ENCODE measurements at places on chromosomes 7 and 10.

DNA sequence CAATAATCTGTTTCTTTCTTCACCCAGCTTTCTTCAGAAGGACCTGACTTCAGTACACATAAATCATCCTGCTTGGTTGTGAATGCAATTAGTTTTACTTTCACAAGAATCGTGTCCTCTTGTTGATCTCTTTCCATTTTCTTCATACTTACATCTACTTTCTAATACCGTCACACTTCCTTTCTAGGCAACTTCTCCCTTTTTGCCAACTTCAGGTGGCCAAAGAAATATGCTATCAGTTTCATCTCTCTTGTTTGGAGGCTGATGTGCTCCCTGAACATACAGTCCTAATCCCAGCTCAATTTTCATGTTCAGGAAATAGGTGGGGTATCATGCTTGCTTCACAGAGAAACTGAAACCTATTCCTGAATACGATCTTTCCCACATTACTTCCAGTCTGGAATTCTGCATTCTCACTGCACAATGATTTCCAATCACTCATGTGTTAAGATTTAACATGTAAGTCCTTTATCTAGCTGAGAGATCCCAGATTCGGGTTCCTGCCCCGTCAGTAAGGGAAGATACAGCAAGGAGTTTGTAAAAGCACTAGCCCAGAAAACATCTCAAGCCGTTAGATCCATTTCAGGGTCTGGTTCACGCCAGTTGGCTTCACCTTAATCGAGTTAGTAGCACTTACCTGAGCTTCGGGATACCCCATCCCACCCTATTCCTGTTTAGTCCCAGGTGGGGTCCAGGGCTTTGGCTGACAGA lies 994 bp downstream of the SLC25A28 start:
- no peak for DNase-seq

DNA sequence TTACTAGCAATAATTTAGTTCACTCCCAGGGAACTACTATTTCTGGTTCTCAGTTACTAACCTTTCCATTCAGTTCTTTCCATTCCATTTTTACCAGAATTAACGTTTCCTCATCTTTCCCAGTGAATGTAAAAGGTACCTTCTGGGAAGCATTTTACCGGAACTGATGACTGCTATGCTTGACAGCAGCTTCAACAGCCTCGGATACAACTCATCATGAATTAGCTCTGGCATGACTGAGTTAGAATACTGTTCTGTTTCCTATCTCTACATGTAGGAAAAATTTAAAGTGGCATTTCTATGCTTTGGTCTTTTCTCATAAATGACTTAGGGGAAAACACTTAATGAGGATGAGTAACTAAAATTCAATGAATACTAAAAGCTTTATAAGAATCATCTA lies 18.6 kb downstream of the TAS2R41 start:
- DNase-seq = no peak

DNA sequence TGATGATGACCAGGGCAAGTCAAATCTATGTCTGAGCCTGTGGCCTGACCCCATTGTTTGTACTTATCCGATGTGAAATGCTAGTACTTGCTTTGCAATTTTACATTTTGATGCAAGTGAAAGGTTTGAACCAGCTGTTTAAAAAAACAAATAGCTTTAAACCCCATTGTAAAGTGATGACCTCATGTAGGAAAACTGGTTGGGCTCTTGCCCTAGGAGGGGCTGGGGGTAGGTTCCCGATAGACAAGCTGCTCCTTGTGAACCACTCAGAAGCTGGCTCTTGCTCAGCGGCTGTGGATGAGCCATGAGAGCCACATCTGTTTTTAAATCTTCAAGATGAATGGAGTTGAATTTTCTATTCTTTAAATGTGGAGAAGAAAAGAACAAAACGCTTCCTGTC lies 185.3 kb downstream of the WDR11 start:
- no peak for DNase-seq

DNA sequence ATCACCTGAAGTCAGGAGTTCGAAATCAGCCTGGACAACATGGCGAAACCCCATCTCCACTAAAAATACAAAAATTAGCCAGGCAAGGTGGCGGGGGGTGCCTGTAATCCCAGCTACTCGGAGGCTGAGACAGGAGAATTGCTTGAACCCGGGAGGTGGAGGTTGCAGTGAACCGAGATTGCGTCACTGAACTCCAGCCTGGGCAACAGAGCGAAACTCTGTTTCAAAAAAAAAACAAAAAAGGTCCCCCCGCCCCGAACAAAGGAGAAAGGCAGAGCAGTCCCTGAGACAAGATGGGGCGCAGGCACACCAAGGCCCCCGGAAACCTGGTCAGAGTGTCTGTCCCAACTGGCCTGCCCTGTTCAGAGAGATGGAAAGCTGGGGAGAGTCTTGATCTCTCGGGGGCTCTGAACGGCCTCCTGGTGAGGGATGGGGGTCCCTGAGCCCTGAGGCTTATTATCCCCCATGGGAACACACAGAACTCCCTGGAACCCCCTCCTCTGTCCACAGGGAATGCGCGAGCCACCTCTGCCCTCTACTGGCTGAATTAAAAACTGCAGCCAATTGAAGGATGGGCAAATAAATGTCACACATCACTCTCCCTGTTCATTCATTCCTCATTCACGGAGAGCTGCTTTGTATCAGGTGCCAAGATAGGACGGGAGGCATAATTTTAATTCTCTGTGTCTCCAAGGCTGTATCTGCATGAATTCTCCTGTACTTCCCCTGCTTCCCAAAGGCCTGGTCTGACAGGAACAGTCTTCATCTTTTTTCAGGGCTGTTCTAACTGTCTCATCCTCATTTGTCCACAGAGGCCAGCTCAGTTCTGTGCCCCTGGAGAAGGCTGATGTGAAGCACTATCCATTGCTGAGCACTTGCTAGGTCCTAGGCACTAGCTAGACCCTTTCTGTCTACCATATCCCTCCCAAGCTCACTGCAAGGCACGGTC lies 28.9 kb downstream of the MAT1A start:
- DNase-seq = no peak
